Activated CD4-positive, alpha-beta T cell treated with anti-CD3 and anti-CD28 coated beads, Interleukin-2, amount 10 ng/mL, durations not matched to agents 24 days and 14 days (primary cell): ENCODE measurements at places on chromosomes 3 and 15. TPM values are rescaled to one million over a fixed set of nuclear protein-coding genes. Genes with fewer than 3 reads are reported as not detected.

Gene CYP8B1
- not detected in 2 replicates for total RNA-seq

- no peak overlapping the region for H3K4me3 ChIP-seq
- no peaks in the 10 kb centered on the region for H3K4me1 ChIP-seq
- DNase-seq: no peak
- H3K27me3 ChIP-seq: no peaks in the 10 kb centered on the region
Observed at GRCh38 chr3:158220575-158220974, 110.7 kb downstream of the RSRC1 start.

GRCh38 chr3:42700366-42701288, 2.0 kb downstream of the HHATL start:
- H3K27ac ChIP-seq: no peak overlapping the region
- peaks cover 3% of the 10 kb centered on the region for H3K4me1 ChIP-seq
- no peak overlapping the region for H3K4me3 ChIP-seq
- no peaks in the 10 kb centered on the region for H3K27me3 ChIP-seq

GRCh38 chr15:101694261-101694660, 30.0 kb downstream of the TARS3 start:
- DNase-seq: peak; percentile 61
- no peak overlapping the region for H3K4me3 ChIP-seq
- H3K27ac ChIP-seq: peak overlapping the region; percentile 23
- H3K27me3 ChIP-seq: no peaks in the 10 kb centered on the region
- H3K4me1 ChIP-seq: peaks cover 59% of the 10 kb centered on the region
- peaks cover 63% of the 10 kb centered on the region for H3K36me3 ChIP-seq

GRCh38 chr15:58562135-58562534, 130.3 kb downstream of the LIPC start:
- no peaks in the 10 kb centered on the region for H3K4me1 ChIP-seq
- peaks cover 2% of the 10 kb centered on the region for H3K36me3 ChIP-seq
- peaks cover 1% of the 10 kb centered on the region for H3K27me3 ChIP-seq
- no peak overlapping the region for H3K27ac ChIP-seq
- no peak for DNase-seq
- H3K4me3 ChIP-seq: no peak overlapping the region

- no peaks in the 10 kb centered on the region for H3K36me3 ChIP-seq
- H3K27ac ChIP-seq: no peak overlapping the region
- no peaks in the 10 kb centered on the region for H3K27me3 ChIP-seq
- peaks cover 4% of the 10 kb centered on the region for H3K4me1 ChIP-seq
- DNase-seq: peak; percentile 76
Observed at GRCh38 chr15:72285927-72286516, 13.7 kb upstream of the PARP6 start.

- H3K27me3 ChIP-seq: peaks cover 7% of the 10 kb centered on the region
- H3K4me3 ChIP-seq: no peak overlapping the region
- H3K27ac ChIP-seq: no peak overlapping the region
- H3K4me1 ChIP-seq: no peaks in the 10 kb centered on the region
Observed at GRCh38 chr3:161014843-161015749, 90.1 kb downstream of the B3GALNT1 start.

DNA sequence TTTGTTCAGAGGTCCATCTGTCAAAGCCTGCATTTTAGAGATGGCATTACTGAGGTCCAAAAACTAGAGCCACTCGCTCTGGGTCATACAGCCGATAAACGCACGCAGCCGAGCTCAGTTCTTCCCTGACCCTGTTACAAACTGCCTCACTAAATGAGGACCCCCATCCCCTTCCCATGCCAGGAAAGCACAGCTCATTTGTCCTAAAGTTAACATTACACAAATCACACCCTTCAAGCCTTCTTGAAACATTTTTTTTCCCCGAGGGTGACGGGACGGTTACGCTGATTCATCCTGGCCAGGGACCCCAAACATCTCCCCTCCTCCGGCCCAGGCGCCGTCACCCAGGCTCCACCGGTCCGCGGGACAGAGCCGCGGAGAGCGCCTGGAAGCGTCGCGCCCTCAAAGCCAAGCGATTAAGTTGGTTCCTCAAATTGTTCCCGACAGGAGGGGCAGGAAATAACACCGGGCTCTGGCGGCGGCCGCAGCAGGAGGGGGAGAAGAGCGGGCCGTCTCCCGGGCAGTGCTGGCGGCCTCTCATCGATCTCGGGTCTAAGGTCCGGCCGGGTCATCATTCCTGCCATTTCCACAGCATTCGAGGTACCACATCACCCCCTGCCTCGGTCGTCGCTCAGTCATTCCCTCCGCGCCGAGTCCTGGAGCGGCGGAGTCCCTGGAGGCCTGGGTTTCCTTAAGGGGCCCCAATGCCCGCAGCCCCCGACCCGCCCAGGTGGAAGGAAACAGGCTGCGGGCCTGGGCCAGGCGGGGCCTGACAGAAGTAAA, 619 bp upstream of the CMTM8 start:
- peaks cover 9% of the 10 kb centered on the region for H3K36me3 ChIP-seq
- peaks cover 32% of the 10 kb centered on the region for H3K27me3 ChIP-seq
- H3K4me1 ChIP-seq: peaks cover 19% of the 10 kb centered on the region
- H3K4me3 ChIP-seq: peak overlapping the region; percentile 86

DNA sequence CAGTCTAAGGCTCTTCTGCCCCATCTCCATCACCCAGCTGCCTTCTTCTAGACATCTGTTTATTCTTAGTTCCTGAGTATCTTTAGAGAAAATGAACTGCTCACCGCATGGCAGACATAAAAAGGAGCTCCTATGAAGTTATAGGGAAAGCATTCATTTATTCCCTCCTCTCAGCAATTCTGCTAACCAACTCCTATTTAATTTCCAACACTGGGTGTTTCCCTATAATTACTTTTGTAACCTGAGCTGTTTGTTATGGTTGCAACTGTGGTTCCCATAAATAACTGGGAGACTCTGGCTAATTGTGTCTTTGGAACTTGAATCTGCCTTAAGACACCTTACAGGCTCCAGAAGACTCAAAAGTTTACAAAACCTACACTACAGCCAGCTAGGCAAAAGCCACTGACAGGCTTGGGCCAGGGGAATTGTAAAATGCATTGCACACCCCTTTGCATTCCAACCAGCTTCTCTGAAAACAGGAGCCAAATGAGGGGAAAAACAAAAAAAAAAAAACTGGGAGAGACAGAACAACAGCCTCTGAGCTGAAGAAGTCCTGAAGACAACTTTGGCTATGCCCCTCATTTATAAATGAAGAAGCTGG, 231.5 kb upstream of the FEZF2 start:
- H3K36me3 ChIP-seq: no peaks in the 10 kb centered on the region
- no peak for DNase-seq
- H3K4me1 ChIP-seq: no peaks in the 10 kb centered on the region
- H3K27ac ChIP-seq: no peak overlapping the region
- H3K4me3 ChIP-seq: no peak overlapping the region

Gene C3orf70
- 0.02 and 0.05 TPM in 2 replicates for total RNA-seq

DNA sequence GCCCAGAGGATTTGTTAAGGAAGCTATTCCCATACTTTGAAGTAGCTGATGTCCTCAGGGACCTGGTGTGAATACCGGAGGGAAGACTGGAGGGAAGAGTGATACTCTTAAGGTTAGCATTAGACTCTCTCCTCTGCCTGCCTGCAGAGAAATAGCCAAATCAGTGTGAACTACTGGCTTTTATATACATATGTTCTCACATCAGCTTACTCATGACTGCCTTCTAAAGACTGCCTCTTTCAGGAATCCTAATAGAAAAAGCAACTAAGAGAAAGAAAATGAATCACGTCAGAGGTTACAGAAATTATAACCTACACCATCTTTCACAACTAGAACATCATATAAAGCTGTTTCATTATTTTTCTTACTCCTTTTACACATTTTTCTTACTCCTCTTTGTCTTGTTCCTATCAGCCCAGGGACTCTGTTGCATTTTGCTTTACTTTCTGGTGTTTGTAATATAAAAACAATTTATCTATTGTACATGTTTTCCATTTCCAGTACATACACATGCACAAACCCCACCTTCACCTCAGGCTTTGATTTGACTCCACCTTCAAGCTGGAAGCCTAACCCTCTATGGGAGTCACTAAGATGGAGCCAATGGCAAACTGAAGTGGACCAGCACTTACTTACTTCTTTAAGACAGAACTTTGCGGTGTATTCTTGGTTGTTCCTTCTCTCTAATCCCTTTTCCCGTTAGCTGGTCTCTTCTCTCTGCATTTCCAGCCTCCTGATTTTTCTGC, 257.7 kb upstream of the UBE2E1 start:
- no peaks in the 10 kb centered on the region for H3K4me1 ChIP-seq
- no peak overlapping the region for H3K27ac ChIP-seq
- DNase-seq: no peak
- no peaks in the 10 kb centered on the region for H3K36me3 ChIP-seq

GRCh38 chr3:151206201-151206600, 3.2 kb upstream of the GPR171 start:
- peak overlapping the region; percentile 99 for H3K27ac ChIP-seq
- H3K36me3 ChIP-seq: peaks cover 20% of the 10 kb centered on the region
- peak; percentile 58 for DNase-seq
- peaks cover 62% of the 10 kb centered on the region for H3K4me1 ChIP-seq
- H3K27me3 ChIP-seq: no peaks in the 10 kb centered on the region

DNA sequence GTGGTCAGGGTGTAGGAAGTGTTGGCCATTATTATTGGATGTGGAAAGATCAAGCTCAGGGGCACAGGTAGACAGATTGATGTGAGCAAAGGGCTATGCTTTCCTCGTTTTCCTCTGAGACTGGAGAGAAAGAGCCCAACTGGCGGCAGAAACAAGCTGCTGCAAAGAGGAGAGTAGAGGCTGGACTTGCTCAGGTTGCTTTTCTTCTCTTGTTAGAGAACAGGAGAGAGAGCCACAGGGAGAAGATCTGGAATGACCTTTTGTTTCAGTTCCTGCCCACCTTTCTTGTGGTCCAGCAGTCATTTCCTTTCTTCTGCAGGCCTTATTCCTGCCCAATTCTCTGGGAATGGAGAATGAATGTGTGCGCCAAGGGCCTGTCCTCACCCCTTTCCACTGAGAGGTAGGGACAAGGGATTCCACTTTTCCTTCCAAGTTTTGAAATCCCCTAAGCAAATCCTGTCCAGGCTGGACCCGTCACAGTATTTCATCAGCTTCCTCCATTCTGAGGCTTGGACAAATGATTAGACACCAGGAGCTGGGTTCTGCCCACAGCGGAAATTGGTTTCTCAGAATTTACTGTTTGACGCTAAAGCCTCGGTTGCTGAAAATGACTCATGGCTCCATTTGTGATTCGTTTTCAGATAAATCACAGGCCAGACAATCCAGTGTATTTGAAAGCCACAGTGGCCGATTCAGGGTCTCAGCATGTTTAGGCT, 16.1 kb downstream of the ZNF80 start:
- H3K27me3 ChIP-seq: no peaks in the 10 kb centered on the region
- peak; percentile 86 for DNase-seq
- peak overlapping the region; percentile 24 for H3K4me3 ChIP-seq
- peaks cover 56% of the 10 kb centered on the region for H3K4me1 ChIP-seq

DNA sequence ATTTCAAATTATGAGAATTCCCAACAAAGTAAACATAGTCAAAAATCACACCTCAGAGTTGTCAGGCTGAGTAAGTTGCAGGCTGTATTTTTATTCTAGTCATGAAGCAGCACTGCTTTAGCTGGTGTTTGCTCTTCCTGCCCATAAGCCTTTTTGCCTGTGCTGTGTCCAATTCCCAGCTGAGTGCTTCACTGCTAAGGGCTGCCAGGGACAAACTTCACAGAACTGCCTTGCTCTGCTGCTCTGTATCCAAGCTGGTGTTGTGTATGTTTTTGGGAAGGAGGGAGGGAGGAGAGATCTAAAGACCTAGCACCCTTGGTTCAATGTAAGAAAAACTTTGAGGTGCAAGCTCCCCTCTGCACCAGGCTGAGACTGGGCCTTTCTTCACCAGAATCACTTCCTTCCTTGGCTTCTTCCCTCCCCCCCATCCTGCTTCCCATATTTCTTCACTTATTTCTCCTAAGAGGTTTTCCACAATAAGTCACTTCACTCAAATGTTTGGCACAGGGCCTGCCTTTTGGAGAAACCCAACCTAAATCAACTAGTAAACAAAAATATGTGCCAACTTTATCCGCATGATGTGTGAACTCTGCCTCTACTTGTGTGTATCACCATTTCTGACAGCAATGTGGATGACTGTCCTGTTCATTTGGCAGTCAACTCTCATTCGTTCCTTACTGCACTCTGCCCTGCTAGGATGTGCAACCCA, 156.1 kb downstream of the TBL1XR1 start:
- peak overlapping the region; percentile 17 for H3K27ac ChIP-seq
- H3K36me3 ChIP-seq: peaks cover 64% of the 10 kb centered on the region
- no peaks in the 10 kb centered on the region for H3K27me3 ChIP-seq
- H3K4me3 ChIP-seq: no peak overlapping the region
- DNase-seq: no peak

GRCh38 chr15:70318594-70319465, 221.1 kb upstream of the TLE3 start:
- no peak overlapping the region for H3K27ac ChIP-seq
- no peak for DNase-seq
- no peaks in the 10 kb centered on the region for H3K36me3 ChIP-seq
- H3K4me3 ChIP-seq: no peak overlapping the region

- no peak for DNase-seq
- H3K27ac ChIP-seq: peak overlapping the region; percentile 37
- peaks cover 66% of the 10 kb centered on the region for H3K36me3 ChIP-seq
- no peaks in the 10 kb centered on the region for H3K27me3 ChIP-seq
Observed at GRCh38 chr3:13332158-13332557, 88.0 kb downstream of the NUP210 start.

Gene ZNF710
- total RNA-seq: 28.3 and 29.3 TPM in 2 replicates

Gene ALPK3
- total RNA-seq: 0.09 and 0.21 TPM in 2 replicates

DNA sequence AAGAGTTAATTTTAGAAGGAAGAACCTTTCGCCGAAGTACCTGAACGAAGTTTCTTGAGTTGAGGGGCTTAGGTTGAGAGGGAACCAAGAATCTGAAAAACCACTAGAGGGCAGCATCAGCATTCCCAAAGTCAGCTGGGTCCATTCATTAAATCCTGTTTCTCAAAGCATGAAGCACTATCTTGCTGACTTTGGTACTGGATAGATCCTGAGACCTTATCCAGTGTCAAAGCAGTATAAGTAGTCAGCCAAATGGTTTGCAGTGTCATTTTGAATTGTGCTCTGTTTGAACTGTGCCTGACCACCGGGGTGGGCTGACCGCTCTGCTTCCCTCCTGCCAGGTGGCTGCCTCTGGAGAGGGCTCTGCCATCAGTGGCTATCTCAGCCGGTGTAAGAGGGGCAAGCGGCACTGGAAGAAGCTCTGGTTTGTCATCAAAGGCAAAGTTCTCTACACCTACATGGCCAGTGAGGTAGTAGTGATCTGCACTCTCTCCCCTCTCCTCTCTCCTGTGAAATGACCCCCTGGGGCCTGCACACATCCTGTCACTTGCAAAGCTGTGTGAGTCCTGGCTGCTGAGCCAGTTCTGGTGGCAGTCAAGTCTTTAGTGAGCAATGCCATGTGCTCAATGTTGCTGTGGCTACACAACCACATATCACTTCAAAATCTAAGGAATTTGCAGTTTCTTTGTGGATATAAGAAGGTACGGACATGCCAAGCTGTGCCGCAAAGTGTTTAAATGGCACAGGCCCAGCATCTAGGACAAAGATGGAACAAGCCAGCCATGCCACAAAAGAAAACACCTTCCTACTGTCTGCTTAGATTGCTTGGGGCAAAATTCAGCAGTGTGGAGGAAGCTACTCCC, 21.4 kb upstream of the NR2C2 start:
- H3K36me3 ChIP-seq: no peaks in the 10 kb centered on the region
- H3K27me3 ChIP-seq: peaks cover 3% of the 10 kb centered on the region
- H3K27ac ChIP-seq: no peak overlapping the region
- H3K4me1 ChIP-seq: no peaks in the 10 kb centered on the region
- DNase-seq: peak; percentile 75

Gene GPR176
- total RNA-seq: 0.14 and 0.33 TPM in 2 replicates

Gene DNAH1
- total RNA-seq: 9.9 and 10.6 TPM in 2 replicates
